ENCODE measurements at places on chromosomes 2 and 18.

GRCh38 chr2:225894236-225894980, 494.9 kb downstream of the NYAP2 start:
- no peak for DNase-seq

GRCh38 chr2:107806901-107807300, 19.8 kb upstream of the RGPD4 start:
- DNase-seq, result no peak

GRCh38 chr2:196253116-196253480, 81.7 kb upstream of the STK17B start:
- no peak for DNase-seq

GRCh38 chr2:40041422-40042382, 262.6 kb upstream of the THUMPD2 start:
- no peak for DNase-seq

GRCh38 chr2:206323486-206323885, 49.0 kb downstream of the ZDBF2 start:
- no peak for DNase-seq

DNA sequence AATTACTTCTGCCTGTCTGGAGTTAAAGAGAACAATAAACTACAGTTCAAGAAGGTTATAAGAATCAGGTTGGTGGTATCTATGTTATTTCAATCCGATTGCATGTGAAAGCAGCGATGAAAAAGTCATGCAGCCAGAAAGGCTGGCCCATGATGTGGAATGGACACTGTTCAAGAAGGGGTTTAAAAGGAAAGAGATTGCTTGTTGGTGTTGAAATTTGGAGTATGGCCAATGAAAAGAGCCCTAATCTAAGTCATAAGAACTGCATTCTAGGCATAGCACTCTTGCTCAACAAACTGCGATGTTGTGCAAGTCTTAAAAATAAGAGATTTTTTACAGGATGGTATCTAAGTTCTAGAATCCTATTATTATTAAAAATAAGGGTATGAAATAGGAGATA, 61.3 kb downstream of the EFEMP1 start:
- DNase-seq, result no peak

DNA sequence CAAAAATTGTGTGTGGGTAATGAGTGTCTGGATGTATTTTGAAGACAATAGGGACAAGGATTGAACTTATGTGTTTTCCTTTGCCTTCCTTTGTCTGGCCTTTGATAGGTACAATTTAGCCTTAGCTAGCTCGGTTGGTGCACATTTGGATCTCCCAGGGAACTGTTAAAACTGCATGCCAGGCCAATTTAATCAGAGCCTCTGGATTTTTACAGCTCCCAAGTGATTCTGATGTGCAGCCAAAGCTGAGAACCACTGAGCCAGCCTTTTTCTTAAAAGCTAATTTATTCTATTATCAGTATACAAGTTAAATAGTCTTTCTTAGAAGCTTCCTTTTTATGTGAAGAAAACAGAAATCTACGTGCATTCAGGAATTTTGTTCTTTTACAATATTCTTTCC, 25.0 kb downstream of the PLEK start:
- no peak for DNase-seq

DNA sequence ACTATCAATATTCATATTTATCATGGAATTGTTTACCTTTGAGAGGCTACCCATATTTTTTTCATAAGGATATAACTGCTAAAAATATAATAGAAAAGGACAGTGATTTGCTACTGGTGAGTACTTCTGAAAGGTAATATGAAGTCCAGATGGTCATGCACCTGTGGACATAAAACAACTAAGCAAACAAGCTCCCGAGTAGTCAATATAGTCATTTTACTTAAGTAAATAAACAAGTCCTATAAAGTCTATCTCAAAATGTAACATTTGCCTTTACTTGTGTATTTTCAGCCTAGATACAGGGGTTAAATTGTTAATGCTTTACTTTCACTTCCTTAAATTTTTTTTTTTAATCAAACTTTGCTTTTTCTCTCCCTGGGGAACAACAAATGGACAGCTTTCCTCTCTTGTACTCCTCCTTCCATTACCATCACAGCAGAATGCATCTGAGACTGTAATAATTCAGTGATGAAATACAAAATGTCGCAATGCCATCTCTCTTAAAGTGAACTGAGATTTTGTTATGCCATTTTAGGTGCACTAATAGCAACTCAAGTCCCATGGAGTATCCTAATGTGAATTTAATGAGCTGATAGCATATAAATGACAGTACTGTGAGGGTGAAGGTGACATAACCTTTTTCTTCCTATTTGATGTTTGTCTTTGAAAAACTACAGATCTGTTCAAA, 1325.4 kb upstream of the ZEB2 start:
- peak; percentile 31 for DNase-seq

DNA sequence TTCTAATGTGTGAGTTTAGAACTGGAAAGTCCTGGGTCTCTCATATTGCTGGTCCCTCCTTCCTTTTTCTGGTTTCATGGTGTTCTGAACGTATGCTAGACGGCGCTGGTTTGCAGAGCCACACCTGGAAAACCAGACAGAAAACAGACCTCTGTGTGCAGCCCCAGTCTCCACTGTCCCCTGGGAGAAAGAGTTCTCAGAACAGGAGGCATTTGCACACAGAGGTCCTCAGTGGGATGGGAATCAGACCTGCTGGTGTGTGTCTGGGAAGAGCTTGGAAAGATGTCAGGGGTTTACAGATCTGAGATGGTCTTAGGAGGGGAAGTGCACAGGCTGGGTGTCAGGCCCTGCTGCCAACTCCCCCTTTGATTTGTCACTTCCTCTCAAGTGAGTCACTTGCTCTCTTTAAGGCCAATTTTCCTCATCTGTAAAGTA, 14.9 kb upstream of the MBP start:
- no peak for DNase-seq

DNA sequence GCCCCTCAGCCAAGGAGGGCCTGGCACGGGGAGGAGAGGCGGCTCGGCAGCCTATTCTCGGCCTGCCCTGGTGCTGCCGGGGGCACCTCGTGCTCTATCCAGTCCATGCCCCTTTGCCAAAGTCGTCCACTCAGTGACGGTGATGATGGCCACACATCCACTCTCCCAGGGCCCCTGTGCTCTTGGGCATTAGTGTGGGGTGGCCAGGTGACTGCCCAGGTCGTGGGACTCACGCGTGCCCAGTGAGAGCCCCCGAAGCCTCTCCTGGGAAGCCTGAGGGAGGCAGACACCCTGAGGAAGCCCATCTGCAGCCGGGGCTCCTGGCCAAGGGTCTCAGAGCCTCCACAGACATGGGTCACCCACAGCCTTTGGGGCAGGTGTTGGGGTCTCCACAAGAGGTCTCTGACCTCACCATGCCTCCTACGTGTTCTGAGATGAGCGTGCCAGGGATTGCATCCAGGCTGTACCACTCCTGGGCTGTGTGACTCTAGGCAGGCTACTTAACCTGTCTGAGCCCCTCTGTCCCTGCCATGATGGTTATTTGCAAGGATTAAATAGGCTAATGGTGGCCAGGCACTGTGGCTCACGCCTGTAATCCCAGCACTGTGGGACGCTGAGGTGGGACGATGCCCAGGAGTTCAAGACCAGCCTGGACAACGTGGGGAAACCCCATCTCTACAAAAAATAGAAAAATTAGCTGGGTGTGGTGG, 12.9 kb downstream of the RAMP1 start:
- no peak for DNase-seq

- no peak for DNase-seq
Measured at GRCh38 chr18:74868461-74868860, 270.8 kb downstream of the ZNF407 start.

DNA sequence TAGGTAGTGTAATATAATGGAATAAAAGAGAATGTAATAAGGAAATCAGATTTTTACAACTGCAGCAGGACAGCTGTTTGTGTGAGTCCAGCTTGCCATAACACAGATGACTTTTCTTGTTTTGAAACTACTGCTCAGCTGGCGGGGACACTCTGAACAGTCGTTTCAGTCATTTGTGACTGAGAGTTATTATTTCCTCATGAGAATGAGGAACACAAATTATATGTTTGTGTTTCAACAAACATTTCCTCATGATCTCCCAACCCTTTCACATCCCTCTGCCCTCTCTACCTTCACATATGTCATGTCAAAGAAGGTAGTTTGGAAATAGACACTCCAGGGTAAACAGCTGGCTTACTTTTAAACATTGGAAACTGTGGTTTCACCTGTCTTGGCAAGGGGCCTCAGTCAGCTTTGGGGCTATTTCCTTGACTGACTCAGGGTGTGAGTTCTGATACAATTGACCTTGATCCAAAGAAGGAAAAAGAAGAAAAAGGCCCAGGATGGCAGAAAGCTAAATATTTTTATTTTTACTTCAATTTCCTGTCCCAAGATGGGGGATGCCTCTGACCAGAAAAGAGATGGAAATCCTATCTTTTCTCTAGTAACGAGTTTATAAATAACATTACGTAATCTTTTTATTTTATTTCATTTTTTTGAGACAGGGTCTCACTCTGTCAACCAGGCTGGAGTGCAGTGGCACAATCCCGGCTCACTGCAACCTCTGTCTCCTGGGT, 593 bp downstream of the SP140L start:
- no peak for DNase-seq

- no peak for DNase-seq
Measured at GRCh38 chr2:128818248-128818647, 499.6 kb upstream of the HS6ST1 start.

GRCh38 chr2:71166812-71167211, 36.4 kb downstream of the MPHOSPH10 start:
- no peak for DNase-seq

DNA sequence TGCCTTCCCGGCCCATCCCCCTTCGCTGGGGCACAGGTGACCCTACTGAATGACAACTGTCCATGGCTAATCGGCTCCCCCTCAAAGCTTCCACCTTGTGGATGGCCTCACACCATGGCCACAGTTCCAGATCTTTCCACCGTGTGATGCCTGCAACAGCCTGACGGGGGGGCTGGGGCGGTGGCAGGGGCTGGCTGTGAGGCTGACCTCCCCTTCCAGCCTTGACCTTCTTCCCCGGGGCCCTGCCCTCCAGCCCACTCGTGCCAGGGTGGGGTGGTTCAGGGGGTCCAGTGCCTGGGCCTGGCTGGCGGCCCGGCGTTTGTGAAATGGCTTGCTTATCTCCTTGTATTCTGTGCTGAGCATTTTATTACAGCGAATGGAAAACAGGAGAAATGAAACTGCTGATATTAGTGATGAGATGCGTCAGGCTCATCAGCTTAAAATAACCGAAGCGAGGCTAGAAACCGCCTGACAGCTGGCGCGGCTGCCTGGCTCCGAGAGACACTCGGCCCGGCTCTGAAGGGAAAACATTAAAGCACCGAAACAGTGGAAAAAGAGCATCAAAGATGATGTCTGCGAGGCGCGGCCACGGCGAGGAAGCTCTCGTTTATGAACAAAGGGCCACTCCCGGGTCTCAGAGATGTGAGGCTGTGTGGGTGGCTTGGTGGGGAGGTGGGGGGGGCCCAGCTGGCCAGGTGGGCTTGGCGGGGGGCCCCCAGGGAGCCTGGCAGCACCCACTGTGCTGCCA, 916 bp upstream of the PDCD1 start:
- DNase-seq, result no peak

DNA sequence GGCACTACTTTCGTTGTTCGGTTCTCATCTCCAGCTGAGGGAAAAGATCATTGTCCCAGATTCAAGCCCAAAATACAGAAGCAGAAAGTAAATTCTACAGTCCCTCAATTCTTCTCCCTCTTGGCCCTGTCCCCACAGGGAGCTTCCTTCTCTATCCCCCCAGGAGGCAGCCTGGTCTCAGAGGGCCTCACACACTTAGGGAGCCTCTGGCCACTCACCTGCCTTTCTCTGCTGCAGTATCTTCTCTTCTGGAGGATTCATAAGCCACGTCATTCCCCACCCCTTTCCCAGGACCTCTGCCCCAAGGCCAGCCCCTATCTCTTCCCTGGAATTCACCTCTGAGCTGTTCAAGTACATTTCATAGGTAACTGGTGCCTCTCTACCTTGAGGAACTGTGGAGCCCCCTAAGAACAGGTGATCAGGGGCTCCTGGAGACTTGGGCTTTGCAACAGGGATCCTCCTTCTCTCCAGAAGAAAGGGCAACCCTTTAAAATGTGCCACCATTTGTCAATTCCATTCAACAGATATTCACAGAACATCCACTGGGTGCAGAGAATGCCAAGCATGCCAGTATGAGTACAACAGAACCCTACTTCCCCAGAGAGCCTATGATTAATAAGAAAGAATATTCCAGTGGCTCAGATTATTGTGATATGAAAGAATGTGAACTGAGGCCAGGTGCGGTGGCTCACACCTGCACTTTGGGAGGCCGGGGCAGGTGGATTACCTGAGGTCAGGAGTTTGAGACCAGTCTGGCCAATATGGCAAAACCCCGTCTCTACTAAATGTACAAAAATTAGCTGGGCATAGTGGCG, 72.9 kb downstream of the CIB4 start:
- DNase-seq, result no peak

DNA sequence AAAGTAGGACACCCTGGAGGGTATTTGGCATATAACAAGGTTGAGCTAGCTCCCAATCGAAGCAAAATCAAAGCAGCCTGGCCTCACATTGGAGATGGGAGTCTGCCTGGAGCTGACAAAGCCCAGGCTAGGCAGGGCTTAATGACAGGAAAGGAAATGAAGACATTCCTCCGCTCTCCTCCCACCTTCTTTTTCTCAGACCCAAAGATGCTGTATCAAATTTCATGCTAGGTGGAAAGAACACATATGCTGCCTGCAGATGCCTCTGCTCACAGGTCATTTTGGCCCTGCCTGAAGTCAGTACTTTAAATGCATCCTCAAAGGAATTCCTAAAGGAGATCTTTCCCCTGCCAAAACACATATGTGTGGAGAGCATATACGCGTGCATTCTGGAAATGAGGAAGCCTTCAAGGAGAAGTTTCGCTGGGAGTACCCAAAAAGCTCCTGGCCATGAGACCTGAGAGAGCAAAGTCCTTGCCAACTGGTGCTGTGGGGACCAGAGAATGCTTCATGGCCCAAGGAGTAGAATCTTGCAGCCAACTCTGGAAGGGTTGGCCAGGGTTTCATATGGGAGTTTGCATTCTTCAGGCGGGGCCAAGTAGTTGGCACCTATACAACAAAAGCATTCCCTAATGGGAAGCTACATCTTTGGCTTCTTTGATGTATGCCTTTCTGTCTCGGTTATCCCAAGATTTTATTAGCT, 88.0 kb downstream of the AQP4 start:
- DNase-seq, result no peak

- no peak for DNase-seq
Measured at GRCh38 chr2:176464886-176465564, 195.8 kb downstream of the MTX2 start.

GRCh38 chr2:227939271-227940027, 68.0 kb downstream of the DAW1 start:
- DNase-seq, result peak; percentile 36
